ENCODE measurements at places on chromosomes 2 and 18.

- DNase-seq, result no peak
Measured at GRCh38 chr2:20680744-20681375, 13.9 kb downstream of the GDF7 start.

DNA sequence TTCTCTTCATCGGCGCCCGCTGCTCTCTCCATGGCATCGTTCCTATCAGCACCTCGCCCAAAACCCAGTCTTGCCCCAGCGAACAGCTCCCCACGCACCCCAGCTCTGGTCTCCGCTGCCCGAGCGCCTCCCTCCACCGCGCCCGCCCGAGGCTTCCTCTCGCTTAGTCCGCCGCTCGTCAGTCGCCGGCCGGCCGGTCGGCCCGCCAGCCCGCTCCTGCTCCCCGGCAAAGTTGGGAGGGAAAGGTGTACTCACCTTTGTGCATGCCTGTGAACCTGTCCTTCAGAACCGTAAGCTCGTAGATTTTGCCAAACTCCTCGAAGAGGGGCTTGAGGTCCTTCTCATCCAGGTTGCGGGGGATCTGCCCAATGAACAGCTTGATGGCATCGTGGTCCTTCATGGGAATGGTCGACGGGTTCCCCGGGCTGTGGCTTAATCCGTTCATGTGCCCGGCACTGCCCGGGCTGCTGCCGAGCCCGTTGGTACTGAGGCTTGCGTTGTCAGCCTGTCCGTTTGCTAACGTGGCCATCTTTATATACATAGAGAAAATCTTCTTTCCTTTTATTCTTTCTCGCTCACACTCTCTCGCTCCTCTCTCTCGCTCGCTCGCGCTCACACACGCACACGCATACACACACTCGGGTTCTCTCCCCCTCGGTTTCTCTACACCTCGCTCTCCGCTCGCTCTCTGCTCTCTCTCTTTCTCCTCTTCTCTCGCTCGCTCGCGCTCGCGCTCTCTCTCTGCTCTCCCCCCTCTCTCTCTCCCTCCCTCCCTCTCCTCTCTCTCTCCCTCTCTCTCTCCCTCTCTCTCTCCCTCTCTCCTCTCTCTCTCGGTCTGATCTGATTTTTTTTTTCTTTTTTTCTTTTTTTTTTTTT, at the start of gene CELF4:
CELF4 (minus strand) TSS at position 698 of the 876 bp plus-strand sequence.
- DNase-seq, result peak; percentile 23

- no peak for DNase-seq
Measured at GRCh38 chr2:134447669-134448068, 193.8 kb downstream of the MGAT5 start.

DNA sequence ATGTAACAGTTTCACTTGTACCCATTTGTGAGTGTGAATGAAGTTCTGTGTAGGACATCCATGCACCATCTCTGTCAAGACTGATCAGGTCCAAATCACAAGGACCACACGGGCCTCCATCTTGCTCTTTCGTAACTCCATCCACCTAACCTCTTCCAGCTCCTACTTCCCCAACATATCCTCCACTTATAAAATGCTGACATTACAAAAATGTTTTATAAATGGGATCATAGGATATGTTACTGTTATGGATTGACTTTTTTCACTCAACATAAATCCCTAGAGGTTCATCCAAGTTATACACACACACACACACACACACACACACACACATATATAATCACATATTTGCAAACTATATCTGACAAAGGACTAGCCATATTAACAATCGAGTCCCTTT, 476.8 kb downstream of the ZNF516 start:
- no peak for DNase-seq

GRCh38 chr2:186065491-186065890, 326.9 kb downstream of the FSIP2 start:
- no peak for DNase-seq

Measured in Daoy (cell line).